ENCODE measurements at places on chromosomes 5 and 9.

DNA sequence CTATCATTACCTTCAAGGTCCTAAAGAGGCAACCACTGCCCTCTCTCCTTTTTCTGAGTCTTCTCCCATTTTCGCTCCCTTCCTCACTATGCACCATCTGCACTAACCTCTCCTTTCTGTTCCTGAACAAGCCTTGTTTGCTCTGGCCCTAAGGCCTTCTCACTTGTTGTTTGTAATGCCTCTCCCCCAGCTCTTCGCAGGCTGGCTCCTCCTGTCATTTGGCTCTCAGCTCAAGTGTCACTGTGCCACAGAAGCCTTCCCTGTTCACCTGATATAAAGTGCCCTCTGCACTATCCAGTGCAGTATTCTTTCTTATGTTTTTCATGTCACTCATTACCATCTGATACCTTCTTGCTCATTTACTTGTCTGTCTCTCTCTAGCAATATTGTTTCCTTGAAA lies 303.7 kb downstream of the KCNN2 start:
- no peak for DNase-seq

- DNase-seq, result no peak
These were observed 156.1 kb downstream of the GHR start for GRCh38 chr5:42579320-42579719.

- DNase-seq, result no peak
These were observed 129.2 kb downstream of the DMRT2 start for GRCh38 chr9:1179366-1179765.

DNA sequence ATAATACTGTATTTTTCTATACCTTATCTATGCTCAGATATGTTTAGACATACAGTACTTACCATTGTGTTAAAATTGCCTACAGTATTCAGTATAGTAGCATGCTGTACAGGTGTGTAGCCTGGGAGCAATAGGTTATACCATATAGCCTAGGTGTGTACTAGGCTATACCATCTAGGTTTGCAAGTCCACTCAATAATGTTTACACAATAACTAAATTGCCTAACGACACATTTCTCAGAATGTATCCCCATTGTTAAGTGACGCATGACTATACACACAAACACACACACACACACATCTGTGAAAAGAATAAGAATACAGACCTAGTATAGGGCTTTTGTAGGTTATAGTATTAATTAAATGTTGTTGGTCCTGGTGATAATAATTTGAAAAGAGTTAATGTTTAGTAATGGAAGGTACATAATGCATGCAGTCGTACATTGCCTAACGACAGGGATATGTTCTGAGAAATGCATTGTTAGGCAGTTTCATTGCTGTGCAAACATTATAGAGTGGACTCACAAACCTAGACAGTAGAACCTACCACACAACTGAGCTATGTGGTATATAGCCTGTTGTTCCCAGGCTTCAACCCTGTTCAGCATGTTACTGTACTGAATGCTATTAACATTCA lies 13.6 kb downstream of the TDRD7 start:
- DNase-seq, result no peak

DNA sequence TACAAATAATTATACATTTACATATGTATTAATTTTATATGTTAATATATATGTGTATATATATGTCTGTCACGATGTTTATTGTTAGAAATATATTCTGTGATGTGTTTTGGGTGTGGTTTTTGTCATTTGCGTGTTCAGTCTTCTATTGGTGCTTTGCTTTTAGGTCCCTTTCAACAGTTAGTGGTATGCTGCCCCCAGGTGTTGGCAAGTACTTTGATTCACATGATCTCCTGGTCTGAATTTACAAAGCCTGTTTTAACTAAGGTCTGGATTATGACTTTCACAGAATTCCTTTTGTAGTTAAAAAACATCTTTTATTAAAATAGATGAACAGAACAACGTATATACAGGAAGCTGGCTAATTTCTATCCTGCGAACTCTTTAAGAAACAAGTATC lies 271.5 kb downstream of the CCDC171 start:
- DNase-seq, result no peak

DNA sequence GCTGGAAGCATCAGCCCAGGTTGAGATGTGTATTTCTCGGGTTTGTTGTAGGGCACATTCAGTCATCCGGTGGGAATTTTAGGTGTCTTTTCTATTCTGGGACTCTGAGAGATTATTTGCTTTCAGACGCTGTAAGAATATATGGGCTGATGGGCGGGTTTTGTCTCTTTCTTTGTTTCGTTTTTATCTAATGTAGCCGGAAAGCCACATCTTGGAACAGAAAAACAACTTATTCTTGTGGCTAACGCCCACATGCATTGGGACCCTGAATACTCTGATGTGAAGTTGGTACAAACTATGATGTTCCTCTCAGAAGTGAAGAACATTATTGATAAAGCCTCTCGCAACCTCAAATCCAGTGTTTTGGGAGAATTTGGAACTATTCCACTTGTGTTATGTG lies 22.4 kb downstream of the SCGB3A1 start:
- DNase-seq, result no peak

GRCh38 chr9:108410161-108410560 lies 445.6 kb downstream of the ACTL7B start:
- no peak for DNase-seq

DNA sequence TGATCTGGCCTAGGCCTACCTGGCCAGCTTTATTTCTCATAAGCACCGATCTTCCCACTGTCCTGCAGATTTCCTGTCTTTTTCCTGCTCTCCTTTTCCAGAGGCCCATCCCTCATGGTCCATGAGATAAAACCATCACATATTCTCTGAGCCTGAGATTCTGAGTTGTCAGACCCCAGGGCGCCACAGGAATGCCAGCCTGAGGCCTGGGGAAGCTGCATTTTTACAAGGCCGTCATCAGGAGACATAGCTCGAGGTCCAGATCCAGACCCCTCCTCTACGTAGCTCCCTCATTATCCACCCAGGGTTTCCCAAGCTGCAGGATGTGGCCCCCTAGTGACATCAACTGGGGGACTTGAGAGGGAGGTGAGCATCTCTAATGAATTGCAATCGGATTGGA lies 204.3 kb downstream of the ATPSCKMT start:
- no peak for DNase-seq

DNA sequence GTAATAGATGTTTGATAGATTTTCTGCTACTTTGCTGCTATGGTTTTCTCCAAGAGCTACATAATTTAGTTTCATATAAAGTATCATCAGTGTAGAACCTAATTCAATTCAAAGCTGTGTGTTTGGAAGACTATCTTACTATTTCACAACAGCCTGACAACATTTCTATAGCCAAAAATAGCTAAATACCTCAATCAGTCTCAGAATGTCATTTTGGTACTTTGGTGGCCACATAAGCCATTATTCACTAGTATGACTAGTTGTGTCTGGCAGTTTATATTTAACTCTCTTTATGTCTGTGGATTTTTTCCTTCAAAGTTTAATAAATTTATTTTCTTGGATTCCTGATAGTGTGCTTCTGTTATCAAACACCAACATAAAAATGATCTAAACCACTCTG lies 35.1 kb upstream of the CCDC152 start:
- DNase-seq, result no peak
